ENCODE measurements at places on chromosomes 13 and 19. TPM values are rescaled to one million over a fixed set of nuclear protein-coding genes. Genes with fewer than 3 reads are reported as not detected.

The GJA3 gene
- not detected for total RNA-seq

The RETN gene
- total RNA-seq = not detected

- peak overlapping the region; percentile 59 for H3K27ac ChIP-seq
- DNase-seq = no peak
- H3K27me3 ChIP-seq = no peaks in the 10 kb centered on the region
- no peak overlapping the region for H3K4me3 ChIP-seq
- H3K4me1 ChIP-seq = peaks cover 33% of the 10 kb centered on the region
- no peaks in the 10 kb centered on the region for H3K36me3 ChIP-seq
These were observed 61.8 kb downstream of the MYO9B start for GRCh38 chr19:17137417-17137816.

The NLRP5 gene
- total RNA-seq = not detected

The NEK5 gene
- not detected for total RNA-seq
